CD8-positive, alpha-beta T cell (primary cell): ENCODE measurements at places on chromosomes 6 and 20.

DNA sequence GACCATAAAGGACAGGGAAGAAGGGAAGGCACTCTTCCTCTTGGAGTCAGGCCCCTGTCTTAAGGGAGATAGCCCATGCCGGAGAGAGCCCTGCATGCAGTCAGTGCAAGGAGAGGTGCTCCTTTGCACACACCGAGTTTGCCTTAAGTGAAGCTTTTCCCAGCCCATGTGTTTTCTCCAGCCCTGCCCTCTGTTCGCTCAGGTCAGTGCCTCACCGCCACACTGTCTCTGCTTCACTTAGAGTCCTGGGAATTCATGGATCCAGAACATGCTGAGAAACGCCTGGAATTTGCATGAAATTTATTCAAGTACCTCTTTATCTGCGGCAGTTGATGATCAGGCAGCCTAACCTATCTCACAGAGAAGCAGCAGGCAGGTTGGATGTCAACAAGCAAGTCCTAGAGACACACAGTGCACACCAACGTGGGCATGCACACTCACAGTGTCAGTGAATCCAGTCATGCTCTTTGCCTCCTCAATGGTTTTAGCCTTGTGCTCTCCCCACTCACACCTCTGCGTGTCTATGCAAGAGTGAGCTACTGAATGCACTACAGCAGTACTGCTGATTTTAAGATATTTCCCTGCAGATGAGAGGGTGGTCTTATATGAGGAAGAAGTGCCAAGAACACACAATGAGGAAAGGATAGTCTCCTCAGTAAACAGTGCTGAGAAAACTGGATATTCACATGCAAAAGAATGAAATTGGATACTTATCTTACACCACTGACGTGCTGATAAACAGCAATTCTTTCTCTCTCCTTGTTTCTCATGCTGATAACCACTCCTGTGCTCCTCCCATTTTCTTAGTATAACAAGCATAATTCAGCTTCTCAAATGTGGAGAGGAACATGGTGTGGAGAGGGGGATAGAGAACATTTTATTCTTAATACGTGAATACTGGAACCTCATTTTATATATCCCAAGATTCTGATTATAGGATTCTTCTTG, 295.1 kb upstream of the CDYL start:
- no peak for DNase-seq

GRCh38 chr20:1341561-1342265, 12.8 kb upstream of the SDCBP2 start:
- no peak for DNase-seq

GRCh38 chr6:136201732-136202131, 48.4 kb downstream of the MTFR2 start:
- DNase-seq: no peak

DNA sequence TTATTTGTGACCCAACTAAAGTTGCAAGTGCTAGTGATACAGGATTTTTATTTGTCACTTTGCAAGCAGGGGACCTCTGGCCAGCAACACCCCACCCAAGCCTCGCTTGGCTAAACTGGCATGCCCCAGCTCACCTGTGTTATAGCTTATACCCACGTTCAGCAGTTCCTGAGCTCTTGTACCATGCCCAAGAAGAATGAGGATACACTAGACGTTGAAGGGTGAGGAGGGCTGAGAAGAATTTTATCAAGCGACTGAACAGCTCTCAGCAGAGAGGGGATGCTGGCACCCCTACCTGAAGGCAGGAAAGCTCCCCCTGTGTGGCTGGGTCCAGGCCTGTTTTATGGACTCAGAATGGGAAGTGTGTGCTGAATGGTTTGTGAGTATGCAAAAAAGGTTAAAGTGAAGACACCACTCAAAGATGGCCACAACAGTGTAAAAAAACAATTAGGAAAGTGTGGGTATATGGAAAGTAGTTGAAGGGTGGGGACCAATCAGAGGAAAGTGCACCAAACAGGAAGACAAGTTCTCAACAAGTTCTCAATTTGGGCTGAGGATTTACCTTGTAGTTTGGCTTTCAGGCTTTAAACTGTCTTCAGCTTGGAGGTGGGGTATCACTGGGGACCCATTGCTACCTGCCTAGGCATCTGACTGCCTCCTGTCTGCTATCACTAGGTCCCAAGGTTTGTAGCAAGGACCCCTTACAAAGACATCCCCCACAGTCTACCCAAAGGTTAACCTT, 15.0 kb downstream of the BTN2A1 start:
- DNase-seq: no peak

GRCh38 chr20:46004889-46005473, 3.7 kb upstream of the MMP9 start:
- DNase-seq: no peak

- DNase-seq: no peak
These were observed 5.6 kb upstream of the METTL24 start for GRCh38 chr6:110363748-110364147.

DNA sequence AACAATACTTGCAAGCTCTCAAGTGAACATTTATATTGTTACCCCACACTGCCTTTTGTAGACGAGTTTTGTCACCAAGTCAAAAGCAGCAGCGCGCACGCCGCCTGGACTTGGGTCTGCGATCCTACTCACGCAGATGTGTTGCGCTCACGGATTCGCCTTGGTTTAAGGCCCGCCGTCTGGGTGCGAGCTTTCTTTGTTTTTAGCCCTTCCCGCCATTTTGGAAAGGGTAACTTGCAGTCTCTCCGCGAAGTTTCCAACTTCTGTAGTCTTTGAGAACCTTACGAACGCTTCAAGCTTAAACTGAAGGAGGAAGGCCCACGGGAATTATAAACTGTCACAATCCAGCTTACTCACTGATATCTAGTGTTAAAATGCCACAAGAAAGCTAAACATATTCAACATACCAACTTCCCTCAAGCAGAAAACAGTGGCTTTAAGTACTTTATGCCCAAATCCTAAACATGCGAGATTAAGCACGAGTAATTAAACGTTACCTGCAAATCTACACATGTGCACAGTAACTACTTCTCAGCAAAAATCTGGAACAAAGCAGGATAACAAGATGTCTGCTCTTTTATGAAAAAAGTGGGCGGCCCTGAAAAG, 80.4 kb upstream of the BTN3A2 start:
- peak; percentile 75 for DNase-seq

DNA sequence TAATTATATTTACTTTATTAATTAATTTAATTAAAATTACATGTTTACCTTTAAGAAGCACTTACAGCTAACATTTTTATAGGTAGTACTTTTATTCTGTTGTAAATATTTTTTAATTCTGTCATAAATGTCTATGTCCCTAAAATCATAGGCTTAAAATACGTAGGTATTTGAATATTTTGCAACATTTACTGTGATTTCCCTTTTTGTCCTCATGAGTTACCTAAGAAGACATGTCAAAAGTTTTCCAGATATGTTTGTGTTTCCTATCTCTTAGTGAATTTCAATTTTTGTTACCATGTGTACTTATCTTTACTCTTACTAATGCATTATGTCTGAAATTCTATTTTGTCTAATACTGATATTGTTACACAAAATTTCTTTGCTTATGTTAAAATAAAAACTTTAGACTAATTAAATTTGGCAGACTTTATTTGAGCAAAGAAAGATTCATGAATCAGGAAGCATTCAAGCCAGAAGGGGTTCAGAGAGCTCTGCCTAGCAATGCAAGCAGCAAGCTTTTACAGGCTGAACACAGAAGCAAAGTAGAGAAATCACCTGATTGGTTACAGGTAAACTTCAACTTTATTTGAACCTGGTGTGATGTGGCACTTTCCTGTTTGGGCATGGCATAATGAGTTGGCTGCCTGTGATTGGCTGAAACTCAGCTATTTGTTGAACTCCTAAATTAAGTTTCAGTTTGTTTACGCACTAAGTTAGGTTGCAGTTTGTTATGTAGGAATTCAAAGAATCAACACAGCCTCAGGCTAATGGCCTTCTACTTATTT, 123.2 kb upstream of the TMEM170B start:
- DNase-seq: peak; percentile 31

DNA sequence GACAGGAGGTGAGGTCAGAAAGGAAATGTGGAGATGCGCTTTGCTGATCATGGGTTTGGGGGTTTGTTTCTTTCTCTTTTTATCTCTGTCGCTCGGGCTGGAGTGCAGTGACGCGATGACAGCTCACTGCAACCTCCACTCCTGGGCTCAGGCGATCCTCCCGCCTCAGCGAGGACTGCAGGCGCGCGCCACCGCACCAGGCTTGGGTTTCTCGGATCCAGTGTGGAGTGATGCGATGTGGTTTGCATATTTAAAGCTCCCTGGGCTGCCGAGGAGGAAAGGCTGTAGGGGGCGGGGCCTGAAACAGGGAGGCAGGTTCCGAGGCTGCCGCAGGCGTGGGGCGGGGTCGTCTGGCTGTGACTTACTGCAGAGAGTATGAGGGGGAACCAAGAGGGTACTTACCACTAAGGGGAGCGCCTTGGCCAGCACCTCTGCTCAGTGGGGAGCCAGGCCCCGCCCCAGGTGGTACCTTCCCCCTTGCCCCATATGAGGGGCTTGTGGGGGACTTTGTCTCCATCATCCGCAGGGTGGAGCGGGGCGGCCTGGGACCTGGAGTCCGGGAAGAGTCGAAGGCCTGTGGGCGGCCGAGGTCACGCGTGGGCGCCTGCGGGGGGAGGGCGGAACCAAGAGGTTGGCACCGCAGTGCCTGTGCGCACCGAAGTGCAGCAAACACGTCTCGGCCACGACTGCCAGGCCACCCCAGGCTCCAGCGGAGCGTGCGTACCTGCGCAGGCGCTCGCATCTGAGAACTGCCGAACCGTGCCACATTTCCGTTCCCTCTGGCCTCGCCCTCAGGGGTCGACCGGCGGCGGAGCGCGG, 12.7 kb upstream of the BAK1 start:
- peak; percentile 35 for DNase-seq

GRCh38 chr20:50475681-50476292, 34.4 kb upstream of the PTPN1 start:
- DNase-seq: no peak

GRCh38 chr20:945841-946240, 29.7 kb upstream of the ANGPT4 start:
- DNase-seq: no peak

GRCh38 chr20:41177636-41178035, 40.3 kb downstream of the PLCG1 start:
- DNase-seq: no peak

DNA sequence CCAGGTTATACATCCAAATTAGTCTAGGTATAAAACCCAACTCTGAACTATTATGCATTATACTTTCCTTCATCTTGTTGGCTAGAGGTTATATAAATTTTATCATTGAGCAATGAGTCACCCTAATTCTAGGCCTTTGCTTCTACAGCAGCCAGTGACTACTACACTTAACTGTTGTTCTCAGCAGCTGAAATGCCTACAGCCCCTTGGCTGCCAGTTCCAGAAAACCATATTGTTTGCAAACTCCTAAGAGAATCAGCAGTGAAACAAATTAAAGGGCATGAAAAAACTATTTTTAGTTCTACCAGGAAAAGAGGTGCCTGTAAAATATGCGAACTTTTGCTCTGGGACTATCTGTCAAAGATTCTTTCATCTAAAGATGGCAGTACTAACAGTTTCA, 292.8 kb downstream of the FRK start:
- no peak for DNase-seq

DNA sequence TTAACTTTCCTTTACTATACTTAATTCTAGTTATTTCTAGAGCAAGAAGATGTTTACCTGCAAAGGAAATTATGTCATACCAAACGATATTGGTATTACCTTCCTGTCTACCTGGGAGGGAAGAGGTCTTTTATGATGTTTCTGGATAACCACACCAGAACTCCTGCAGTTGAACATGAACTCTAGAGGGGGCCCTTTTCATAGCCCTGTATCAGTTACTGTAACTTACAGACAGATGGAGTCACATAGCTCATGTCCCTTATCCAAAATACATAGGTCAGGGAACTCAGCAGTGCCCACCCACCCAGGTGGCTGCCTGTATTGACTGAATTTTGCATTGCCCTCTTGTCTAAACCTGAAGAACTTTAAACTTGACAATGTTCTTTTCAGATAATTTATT, 35.1 kb upstream of the MYL9 start:
- DNase-seq: no peak

- no peak for DNase-seq
These were observed 35.0 kb downstream of the NKAIN2 start for GRCh38 chr6:123838505-123839234.

- DNase-seq: no peak
These were observed 197.2 kb downstream of the RNF144B start for GRCh38 chr6:18584372-18584771.

- no peak for DNase-seq
These were observed 213.3 kb upstream of the SSTR4 start for GRCh38 chr20:22821796-22822195.

GRCh38 chr6:247351-247750, 44.9 kb upstream of the DUSP22 start:
- DNase-seq: no peak

- DNase-seq: no peak
These were observed 493.3 kb downstream of the MAFB start for GRCh38 chr20:40195742-40196141.

- DNase-seq: no peak
These were observed at the start of gene SLC35D3 for GRCh38 chr6:136921936-136922684. Gene SLC35D3, plus strand, starts transcription at chr6:136922301. Its CDS starts 128 bp downstream, at chr6:136922429.

DNA sequence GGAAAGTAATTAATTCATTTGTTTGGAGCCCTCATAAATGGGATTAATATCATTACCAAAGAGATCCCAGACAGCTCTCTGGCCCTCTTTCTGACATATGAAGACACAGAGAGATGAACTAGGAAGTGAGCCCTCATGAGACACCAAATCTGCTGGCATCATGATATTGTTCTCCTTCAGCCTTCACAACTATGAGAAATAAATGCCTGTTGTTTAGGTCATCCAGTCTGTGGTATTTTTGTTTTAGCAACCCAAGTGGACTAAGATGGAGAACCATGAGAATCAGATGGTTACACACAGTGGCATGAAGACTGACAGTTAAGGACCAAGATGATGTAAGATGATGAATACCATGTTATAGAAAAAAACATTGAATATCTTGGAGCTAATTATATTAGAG, 16.9 kb upstream of the HBS1L start:
- DNase-seq: no peak

DNA sequence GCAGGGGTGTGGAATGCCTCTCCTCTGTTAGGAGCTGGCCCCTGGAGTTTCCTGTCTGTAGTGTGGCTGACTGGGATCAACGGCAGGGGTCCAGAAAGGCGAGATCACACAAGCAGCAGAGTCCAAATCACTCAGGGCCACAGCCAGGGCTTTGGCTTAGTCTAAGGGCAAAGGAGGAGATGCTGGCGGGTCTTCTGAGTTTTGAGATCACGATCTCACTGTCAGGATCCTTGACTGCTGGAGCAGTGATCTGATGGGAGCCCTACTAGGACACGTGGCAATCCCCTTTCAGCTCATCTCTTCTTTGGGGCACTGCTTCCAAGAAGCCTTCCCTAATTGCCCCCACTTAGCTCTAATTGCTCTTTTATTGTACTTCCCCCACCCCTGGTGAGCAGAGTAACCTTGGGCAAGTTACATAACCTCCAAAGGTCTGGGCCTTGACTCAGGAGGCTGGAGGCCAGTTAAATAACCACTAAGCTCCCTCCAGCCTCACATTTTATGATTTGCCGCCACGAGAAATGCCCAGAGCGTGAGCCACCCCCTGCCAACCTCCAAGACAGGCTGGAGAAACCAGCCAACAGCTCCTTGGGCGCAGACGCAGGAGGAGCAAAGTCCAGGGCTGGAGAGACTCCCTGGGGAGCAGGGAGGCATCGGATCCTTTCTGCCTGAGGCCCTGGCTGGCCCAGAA, 12.0 kb downstream of the KCNK5 start:
- DNase-seq: no peak
